NCI-H226 (cell line): ENCODE measurements at places on chromosomes 5 and 9.

DNA sequence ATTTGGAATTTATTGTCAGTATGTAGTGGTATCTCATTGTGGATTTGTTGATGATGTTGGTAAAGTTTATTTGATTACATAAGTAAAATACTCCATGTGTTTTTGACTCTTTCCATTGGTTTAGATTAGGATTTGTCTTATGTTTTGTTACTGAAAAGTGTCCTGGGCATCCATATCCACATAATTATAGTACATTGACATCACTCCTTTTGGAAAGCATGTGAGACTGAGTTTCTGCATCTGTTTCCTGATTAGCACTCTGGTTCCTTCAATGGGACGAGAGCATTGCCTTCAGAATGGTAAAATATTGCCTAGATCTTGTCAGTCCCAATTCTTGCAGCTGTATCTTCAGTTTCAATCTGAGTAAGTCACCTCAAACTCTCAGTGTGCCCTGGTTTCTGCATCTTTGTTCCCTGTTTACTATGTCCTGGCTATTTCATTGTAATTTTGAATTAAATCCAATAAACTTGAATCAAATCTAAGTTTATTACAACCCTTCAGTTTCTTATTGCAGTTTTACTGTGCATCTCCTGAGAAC, 128.1 kb downstream of the FBXO38 start:
- DNase-seq = no peak

GRCh38 chr5:14063691-14064090, 79.5 kb upstream of the TRIO start:
- DNase-seq = no peak

GRCh38 chr5:75389430-75389829, 52.4 kb downstream of the HMGCR start:
- DNase-seq = no peak

DNA sequence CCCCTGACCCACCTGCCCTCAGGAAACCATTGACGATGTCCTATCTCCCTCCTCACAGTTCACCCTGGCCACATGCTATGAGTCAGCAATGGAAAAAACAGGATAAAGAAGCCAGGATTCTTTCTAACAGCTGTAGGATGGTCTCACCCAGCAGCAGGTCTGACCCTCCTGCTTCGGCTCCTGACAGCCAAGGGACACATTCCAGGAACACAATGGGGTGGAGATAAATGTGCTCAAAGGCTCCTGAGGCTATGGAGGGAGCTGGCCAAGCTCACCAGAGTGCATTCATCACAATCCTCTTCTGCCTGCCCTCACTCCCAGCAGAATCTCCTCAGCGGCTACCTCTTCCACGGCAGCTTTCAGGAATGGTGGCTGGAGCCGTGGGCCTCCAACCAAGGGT, 170.3 kb downstream of the PJA2 start:
- DNase-seq = no peak

DNA sequence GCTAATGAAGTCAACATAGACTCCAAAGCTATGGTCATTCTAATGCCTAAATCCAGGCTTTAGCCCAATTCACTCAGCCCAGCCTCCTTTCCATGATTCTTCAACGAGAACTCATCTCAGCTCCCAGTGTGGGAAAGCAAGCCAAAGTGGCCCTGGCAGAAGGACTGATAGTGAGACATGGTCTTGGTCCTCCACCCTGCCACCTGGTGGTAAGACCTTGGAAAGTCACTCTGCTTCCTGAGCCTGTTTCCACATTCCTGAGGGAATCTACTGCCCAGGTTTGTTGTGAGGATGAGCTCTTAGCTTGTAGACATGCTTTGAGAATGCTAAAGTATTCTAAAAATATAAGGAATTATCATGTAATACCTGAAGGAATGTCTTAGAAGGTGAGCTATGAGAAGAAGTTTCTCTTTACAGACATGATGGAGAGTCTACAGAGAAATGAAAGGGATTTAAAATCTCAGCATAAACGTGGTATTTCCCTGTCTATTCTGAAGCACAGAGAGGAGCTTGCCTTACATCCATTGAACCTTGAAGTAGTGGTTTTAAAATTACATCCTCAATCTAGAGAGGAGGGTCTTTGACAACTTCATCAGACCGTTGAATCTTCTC, 173.5 kb downstream of the TRIM32 start:
- DNase-seq = peak; percentile 8

DNA sequence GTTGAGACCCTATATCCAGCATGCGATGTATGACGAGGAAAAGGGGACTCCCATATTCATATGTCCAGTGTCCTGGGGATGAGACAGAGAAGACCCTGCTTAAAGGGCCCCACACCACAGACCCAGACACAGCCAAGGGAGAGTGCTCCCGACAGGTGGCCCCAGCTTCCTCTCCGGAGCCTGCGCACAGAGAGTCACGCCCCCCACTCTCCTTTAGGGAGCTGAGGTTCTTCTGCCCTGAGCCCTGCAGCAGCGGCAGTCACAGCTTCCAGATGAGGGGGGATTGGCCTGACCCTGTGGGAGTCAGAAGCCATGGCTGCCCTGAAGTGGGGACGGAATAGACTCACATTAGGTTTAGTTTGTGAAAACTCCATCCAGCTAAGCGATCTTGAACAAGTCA, 17.1 kb downstream of the BTNL3 start:
- DNase-seq = no peak

DNA sequence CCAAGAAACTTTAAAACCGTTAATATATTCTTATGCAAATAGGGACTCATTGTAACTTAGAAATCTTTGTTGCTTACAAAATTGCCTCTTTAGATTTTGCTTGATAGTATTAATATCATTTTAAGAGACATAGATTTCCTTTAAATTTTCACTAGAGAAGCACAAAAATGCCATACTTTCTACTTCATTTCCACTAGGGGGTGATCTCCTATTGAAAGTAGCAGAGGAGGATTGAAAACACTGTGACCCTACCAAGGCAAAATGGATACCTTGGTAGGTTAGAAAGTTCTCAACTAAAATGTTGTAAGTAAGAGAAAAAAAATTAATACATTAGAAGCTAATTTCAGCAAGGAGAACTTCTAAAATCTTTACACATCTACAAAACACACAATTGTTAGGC, 204.9 kb downstream of the CHSY3 start:
- DNase-seq = peak; percentile 8

- DNase-seq = no peak
These were observed 21.1 kb downstream of the RALGDS start for GRCh38 chr9:133099726-133100505.

DNA sequence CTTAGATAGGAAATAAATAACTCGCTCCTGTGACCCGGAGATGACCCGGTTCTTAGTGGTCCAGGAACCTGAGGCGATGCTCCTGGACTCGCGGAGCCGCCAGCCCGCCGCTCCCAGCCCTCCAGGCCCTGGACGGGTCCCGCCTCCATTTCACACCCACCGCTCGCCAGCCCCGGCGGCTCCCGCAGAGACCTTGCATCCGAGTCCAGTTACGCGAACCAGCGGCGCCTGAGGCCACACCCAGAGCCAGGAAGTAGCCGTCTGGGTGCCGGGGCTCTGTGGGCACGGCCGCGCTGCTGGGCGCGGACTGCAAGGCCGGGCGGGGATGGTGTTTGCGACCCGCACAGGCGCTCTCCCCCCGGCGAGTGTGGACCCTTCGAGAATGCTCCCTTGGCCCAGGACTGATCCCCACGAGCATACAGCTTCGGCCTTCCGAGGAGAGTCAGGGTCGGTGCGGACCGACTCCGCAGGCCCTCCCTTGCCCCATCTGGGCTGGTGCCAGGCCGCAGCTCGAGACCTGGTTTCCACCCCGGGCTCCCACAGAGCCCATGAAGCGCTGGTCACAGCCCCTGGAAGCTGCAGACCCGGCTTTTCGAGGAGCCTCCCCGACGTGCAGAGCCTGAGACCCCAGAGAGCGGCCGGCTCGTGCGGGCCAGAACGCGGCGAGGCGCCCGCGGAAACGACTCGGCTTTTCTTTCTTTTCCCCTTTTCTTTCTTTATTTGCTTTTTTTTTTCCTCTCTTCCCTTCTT, 5.2 kb upstream of the BARX1 start:
- no peak for DNase-seq
